ENCODE measurements at places on chromosomes 1 and 21. TPM values are rescaled to one million over a fixed set of nuclear protein-coding genes. Genes with fewer than 3 reads are reported as not detected.

DNA sequence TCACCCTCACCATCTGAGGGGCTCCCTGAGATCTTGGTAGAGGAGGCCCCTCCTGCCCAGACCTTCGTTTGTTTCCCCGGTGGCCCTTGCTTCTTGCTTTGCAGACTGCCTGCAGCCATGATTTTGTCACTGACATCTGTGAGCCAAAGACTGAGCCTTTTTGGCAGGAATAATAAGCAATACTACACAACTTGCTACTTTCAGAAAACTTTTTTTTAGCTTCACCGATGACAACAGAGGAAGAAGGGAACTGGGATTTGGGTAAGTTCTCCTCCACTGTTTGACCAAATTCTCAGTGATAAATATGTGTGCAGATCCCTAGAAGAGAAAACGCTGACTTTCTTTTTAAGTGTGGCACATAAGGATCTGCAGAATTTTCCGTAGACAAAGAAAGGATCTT, 11.7 kb upstream of the CD101 start:
- DNase-seq: no peak

GRCh38 chr1:21764615-21765423, 18.1 kb downstream of the USP48 start:
- DNase-seq: peak; percentile 85

- no peak for DNase-seq
Measured at GRCh38 chr1:209736490-209737117, 19.2 kb upstream of the TRAF3IP3 start.

GRCh38 chr1:110602466-110602865, 3.7 kb downstream of the KCNA2 start:
- no peak for DNase-seq

GRCh38 chr1:208942394-208943130, 641.0 kb upstream of the CAMK1G start:
- DNase-seq: no peak

FOXD2 gene
- 0.17 TPM for total RNA-seq

DNA sequence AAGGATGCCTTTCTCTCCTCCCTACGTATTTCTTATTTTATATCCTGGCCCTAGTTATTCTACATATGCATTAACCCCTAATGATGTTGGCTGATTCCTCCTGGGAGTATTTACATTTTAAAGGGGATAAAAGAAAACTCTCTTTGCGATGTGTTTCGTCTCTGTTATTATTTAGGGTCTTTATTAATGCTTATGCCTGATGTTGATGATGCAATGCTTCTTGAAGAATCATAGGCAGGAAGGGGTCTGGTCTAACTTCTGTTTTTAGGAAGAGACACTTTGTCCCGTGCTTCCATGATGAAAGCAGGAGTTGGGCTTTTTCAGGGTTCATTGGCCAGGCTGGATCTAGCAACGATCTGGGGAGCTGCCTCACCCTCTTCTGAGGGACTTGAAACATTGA, 761 bp upstream of the NPHS2 start:
- DNase-seq: no peak

- no peak for DNase-seq
Measured at GRCh38 chr1:179034720-179035119, 9.0 kb downstream of the FAM20B start.

GSTM3 gene
- total RNA-seq: 72.2 TPM

- DNase-seq: no peak
Measured at GRCh38 chr21:15063081-15063813, 1.6 kb downstream of the NRIP1 start.

- DNase-seq: peak; percentile 42
Measured at GRCh38 chr1:16147156-16147926, 8.5 kb downstream of the EPHA2 start.

- DNase-seq: peak; percentile 12
Measured at GRCh38 chr1:53681977-53682685, 56.8 kb downstream of the GLIS1 start.

GRCh38 chr1:160096274-160097116, 1.9 kb downstream of the IGSF8 start:
- DNase-seq: no peak

DNA sequence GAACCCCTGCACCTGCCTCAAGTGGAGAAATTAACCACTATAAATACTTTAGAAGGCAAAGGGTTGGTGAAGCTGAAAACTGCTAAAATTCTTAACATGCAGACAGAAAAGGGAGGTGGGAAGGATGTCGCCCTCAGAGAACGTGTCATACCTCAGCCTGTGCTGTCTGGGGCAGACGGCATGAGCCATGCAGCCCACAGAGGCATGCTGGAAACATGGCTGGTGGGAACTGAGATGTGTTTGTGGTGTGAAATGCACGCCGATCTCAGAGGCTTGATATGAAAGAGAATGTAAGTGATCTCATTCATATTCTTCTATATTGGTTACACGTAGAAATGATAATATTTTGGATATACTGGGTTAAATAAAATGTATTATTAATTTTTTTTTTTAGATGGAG, 16.3 kb downstream of the AGPAT3 start:
- DNase-seq: no peak

- DNase-seq: no peak
Measured at GRCh38 chr1:201094832-201095231, 17.4 kb downstream of the CACNA1S start.

DNA sequence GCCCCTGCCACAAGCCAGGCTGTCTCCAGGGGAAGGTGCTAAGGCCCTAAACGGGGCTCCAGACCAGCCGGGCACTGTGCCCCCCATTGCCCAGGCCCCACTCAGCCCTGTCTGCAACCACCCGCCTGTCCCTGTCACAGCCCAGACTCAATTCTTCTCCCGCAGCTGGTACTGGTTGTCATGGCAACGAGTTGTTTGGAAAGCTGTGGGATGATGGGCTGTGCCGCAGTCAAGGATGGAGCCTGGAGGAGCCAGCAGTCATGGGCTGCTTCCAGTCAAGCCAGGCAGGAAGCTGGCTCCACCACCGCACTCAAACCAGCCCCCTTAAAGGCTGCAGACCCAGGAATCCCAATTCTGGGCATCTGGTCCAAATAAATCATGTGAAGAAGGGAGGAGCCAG, 4.2 kb downstream of the SPOCD1 start:
- peak; percentile 60 for DNase-seq

DNA sequence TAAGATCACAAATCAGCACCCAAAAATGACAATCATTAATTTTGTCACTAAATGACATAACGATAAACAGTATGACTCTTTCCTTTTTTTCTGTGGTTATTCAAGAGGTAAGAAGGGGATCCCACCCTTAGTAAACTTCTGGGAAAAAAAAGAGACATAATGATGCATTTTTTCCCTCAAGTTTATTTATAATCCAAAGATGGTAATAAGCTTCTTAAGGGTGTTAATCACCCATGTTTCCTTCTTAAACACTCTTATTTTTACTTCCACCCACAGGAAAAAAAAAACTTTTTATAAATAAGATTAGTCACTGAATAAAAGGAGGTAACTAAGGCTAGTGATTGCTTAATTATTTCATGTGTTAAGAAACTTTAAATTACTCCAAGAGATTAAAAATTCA, 24.7 kb downstream of the RGS1 start:
- peak; percentile 68 for DNase-seq

DNA sequence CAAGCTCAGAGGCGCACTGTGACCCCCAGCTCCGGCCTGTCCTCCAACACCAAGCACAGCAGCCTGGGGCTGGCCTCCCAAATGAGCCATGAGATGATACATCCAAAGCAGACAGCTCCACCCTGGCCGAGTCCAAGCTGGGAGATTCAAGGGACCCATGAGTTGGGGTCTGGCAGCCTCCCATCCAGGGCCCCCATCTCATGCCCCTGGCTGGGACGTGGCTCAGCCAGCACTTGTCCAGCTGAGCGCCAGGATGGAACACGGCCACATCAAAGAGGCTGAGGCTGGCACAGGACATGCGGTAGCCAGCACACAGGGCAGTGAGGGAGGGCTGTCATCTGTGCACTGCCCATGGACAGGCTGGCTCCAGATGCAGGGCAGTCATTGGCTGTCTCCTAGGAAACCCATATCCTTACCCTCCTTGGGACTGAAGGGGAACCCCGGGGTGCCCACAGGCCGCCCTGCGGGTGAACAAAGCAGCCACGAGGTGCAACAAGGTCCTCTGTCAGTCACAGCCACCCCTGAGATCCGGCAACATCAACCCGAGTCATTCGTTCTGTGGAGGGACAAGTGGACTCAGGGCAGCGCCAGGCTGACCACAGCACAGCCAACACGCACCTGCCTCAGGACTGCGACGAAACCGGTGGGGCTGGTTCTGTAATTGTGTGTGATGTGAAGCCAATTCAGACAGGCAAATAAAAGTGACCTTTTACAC, 29.1 kb downstream of the SLC19A1 start:
- no peak for DNase-seq

GRCh38 chr21:46597031-46597430, 7.9 kb downstream of the S100B start:
- no peak for DNase-seq

- DNase-seq: no peak
Measured at GRCh38 chr1:205923651-205924459, 19.4 kb downstream of the SLC26A9 start.

UBE2U gene
- not detected for total RNA-seq

- DNase-seq: no peak
Measured at GRCh38 chr1:55168353-55168752, 46.8 kb downstream of the USP24 start.

GRCh38 chr21:39014747-39015146, 168.5 kb downstream of the PSMG1 start:
- DNase-seq: no peak

GRCh38 chr1:12294076-12294475, 64.2 kb downstream of the VPS13D start:
- DNase-seq: no peak

DNA sequence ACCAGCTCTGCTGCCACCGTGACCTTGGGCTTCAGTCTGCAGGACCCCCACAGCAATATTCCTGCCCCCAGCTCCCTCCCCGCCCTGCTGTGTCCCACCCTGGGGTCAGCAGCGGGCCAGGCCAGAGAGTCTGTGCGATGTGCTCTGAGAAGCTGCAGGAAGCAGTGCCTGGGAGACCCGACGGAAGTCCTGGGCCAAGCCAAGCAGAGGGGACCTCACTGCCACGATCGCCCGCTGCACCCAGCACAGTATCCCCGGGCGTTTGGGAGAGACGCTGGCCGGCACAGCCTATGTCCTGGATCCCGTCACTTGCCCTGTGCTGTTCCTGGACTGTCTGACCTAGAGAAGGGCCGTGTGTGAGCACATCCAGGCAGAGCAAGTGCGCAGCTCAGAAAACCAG, 106.6 kb upstream of the TTC34 start:
- no peak for DNase-seq

GRCh38 chr1:217647791-217648190, 16.6 kb downstream of the SPATA17 start:
- DNase-seq: no peak

OR2T10 gene
- total RNA-seq: not detected

DNA sequence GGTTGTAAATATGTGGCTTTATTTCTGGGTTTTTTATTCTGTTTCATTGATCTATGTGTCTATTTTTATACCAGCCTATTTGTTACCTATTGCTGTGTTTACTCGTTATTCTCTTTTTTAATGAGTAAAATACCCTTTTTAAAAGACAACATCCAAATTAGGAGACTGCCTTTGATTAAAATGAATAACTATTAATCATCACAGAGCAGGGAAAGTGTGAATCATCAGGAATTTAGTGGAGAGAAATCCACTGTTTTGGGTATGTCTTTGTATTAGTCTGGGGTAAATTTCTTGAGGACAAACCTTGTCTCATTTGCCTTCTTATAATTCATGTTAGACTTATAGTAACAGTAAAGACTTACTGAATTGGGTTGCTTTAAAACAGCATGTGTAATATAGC, 12.1 kb downstream of the DISC1 start:
- no peak for DNase-seq

GRCh38 chr1:174160109-174160473, 771 bp downstream of the RABGAP1L start:
- DNase-seq: no peak

DNA sequence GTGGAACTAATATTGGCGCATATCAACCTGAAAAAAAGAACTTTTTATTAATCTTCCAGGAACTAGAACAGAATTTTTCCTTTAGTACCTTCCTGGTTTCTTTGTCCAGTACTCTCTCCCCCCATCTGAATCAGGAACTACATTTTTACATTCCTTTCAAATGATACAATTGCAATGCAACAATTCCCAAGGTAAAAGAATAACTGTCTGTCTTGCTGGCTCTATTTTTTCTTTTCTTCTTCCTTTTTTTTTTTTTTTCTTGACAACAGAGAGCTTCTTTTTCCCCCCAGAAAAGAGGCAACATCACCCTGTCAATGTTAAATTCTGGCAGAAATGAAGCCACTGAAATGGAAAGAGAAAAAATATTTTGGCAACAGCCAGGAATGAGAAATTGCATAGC, 4.5 kb upstream of the CD101 start:
- DNase-seq: no peak

GRCh38 chr1:57118948-57119603, 153.3 kb upstream of the C8B start:
- no peak for DNase-seq

DNA sequence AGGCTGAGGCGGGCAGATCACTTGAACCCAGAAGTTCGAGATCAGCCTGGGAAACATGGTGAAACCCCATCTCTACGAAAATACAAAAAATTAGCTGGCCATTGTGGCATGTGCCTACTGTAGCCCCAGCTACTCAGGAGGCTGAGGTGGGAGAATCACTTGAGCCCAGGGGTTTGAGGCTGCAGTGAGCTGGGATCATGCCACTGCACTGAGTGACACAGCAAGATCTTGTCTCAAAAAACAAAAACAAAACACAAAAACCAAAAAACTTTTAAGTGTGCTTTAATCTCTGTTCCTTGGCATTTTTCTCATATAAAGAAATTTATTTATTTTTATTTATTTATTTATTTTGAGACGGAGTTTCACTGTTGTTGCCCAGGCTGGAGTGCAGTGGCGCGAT, 208.2 kb downstream of the URB2 start:
- no peak for DNase-seq

CYP2J2 gene
- 1.8 TPM for total RNA-seq

GRCh38 chr21:45253633-45254459, 33.8 kb downstream of the POFUT2 start:
- no peak for DNase-seq

DNA sequence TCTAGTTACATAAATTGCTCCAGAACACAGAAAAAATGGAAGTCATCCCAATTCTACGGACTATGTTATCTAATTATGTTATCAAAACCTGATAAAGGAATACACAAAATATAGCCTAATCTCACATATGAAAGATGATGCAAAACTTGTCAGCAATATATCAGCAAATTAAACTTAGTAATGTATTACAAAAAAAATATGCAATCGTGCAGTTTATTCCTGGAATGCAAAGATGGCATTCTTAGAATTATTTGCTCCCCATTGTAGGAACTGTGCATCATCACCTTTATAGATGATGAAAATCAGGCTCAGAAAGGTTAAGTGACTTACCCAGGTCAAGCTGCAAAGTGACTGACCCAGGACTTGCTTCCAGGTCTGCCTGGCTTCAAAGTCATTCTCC, 7.8 kb downstream of the FOXE3 start:
- DNase-seq: no peak

DNA sequence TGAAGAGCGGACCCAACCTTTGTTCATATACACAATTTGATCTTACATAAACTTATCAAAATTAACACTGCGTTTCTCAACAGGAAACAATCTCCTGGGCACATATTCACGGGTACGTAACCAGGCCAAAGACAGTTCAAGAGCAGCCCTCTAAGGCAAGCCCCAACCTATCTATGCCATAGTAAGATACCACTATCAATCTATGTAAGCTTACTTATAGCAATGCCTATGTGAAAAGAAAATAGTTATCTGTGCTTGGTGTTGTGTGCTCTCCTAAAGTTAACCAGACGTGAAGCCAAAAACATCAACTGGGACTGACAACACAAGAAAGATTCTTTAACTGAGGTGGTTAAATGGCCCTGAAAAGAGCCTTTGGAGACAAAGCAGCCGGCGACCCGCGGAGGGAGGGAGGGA, 49.4 kb upstream of the BOLA1 start:
- peak; percentile 10 for DNase-seq

LEFTY1 gene
- total RNA-seq: 0.24 TPM
